ENCODE measurements at places on chromosomes 4 and X.

- ATAC-seq: no peak
Observed at GRCh38 chr4:6271206-6271605, 1.6 kb downstream of the WFS1 start.

DNA sequence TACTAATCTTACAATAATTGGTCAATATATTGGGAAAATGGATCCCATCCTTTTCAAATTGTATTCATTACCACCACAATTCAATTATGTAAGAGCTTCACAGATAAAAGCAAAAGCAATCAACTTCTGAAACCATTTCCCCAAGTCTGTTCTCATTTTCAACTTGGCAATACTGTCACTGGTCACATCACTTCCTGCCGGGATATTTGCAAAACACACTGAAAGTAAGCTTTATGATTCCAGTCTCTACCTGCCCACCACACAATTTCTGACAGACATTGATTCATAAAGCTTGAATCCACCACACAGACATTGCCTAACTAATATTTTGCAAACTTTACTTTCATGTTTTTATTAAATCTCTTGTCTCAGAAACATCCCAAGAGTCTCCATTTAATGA is 53.6 kb downstream of the LIN54 start:
- no peak for ATAC-seq

DNA sequence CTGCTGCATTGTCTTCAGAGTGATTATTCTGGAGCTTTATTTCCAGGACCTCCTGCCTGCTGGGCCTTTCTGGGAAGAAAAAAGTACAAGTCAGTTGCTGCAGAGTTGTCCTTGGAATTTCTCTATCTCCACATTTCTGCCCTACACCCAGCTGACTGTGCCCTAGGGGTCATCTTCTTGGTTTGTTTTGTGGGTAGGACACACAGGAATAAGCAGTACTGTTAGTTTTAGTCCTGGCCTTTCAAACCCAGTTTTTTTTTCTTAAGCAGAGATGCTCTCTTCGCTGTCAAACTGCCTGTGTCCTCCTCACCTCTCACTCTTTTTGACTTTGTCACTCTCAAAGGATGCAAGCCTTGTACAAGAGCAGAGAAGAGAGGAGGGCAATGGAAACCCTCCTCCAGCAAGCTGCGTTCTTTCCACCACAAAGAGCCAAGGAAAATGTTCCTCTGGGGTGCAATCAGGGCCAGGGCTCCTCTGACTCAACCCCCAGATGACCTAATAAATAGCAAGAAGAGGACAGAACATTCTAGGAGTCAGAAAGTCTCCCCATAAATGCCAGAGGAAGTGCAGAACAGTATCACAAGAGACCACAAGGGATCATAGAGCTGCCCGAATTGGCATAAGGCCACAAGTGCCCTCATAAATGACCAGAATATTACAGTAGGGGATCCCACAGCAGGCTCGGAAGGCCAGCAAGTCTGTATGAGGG is 186.2 kb downstream of the RCHY1 start:
- ATAC-seq: no peak

DNA sequence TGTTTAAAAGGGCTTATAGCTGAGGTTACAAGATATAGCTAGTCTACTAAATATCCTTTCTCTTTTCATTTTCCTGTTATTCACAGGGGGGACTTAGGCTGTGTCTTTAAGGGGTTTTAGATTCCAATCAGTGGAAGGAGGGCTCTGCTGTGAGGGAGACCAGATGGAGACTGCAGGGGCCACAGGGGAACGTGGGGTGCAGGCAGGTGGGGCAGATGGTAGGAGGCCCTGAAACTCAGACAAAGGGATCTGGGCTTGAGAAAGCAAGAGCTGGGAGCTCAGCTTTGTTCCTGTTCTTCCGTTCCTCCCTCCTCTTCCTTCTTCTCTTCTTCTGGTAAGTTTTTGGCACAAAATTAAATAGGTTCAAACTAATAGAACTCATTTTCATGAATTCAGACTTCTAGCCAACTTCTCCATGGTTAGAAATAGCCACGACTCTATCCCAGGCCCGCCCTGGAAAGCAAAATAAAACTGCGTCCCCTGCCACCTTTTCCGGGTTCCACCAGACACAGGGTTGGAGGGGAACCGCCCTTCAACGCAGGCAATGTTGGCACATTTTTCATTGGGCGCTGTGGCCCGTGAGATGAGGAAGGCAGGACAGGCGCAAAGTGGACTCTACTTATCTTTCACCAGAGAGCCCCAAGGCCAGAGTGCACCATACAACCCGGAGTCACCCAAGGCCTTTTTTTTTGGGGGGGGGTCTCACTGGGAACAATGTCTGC is 3.5 kb upstream of the TMSB4X start:
- no peak for ATAC-seq

GRCh38 chr4:55398461-55398860 is 2.7 kb downstream of the TMEM165 start:
- no peak for ATAC-seq
